NCI-H1436 treated with DMSO at 0.1 percent for 48 hours (cell line): ENCODE measurements at places on chromosomes 2 and 18.
A peak's percentile ranks its signal among the peaks of the same experiment; 100 is the strongest.

DNA sequence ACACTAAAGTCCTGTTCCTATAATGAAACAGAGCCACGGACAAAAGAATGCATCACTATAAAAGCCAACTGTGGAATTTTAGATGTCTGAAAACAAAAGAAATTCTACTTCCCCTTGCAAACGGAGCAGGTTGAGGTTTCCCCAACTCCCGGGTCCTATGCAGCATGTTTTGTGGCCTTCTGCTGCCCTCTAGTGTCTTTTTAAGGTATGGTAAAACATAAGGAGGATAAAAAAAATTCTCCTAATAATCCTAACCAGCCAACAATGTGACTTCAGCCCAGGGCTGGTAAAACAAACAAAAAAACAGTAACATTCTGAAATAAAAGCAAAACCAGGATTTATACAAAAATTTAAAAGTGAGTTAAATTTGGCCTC is 539.5 kb downstream of the NRXN1 start:
- DNase-seq, result no peak

- no peak for DNase-seq
Observed at GRCh38 chr2:33441235-33441810, 35.1 kb upstream of the RASGRP3 start.

- no peak for DNase-seq
Observed at GRCh38 chr2:236557306-236558030, 12.2 kb upstream of the ACKR3 start.

DNA sequence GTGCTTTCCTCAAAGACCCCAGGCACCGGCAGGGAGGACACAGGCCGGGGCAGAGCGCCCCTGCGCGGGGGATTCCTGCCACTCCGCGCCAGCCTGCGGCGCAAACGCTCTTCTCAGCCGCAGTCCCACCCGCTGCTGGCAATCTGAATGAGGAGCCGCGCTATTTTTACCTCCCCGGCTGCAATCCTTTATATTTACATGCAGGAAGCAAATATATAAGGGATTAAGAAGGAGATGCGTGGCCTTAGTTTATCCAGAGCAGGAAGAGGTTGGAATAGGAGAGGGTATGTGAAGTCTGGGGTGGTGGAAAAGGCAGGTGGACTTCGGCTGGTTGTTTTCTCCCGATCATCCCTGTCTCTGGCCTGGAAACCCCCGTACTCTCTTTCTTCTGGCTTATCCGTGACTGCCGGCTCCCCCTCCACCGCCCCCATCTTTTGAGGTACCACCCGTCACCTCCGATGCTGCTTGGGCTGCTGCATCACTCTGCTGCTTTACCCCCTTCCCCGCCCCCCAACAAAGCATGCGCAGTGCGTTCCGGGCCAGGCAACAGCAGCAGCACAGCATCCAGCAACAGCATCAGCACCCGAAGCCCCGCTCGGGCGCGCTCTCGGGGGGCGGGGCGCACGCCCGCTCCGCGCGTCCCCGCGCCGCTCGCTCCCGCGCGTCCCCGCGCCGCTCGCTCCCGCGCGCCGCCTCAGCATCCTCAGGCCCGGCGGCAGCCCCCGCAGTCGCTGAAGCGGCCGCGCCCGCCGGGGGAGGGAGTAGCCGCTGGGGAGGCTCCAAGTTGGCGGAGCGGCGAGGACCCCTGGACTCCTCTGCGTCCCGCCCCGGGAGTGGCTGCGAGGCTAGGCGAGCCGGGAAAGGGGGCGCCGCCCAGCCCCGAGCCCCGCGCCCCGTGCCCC is at the start of gene ADAM23:
Gene ADAM23 (plus strand): TSS at position 700 of the 902 bp plus-strand sequence. CDS start 335 bp downstream, outside the sequence.
- peak; percentile 39 for DNase-seq

DNA sequence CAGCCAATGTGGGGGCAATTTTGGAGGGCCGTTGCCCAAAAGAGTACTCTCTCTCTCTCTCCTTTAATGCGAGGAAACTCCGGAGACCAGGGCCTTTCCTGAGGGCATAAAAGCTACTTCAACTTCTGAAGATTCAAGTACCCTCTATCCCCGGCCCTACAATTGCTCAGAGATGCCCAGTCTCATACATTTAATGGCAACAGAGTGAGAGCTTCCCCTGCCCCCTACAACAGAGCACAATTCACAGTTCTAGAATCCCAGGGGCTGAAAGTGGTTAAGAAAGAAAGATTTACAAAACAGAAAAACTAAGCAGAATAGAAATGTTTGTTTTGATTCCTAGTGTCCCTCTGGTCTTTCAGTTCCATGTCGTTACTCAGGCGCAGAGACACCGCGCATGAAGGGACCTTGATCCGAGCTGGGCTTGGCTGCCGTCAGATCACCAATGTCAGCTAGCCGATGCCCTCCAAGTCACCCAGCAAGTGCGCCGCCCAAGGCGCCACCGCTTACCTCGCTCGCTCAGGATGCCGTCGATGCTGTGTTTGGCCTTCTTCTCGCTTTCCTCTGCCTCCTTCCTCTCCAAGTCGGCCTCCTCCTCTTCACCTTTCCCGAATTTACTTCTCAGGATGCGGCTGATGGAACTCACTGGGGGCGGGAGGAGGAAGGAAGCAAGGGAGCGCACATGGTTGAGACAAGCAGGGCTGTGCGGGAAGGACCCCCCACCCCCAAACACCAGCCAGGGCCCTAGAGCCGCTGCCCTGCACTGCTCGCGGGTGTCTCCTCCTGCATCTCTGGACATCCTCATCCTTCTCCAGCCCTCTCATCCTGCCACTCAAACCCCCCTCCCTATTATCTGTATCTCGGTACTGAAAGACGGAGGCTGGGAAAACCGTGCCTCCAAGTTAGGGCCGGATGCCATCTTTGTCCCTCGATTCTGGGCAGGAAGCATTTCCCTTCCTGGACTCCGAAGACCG is 4.9 kb downstream of the PAX3 start:
- DNase-seq, result no peak

DNA sequence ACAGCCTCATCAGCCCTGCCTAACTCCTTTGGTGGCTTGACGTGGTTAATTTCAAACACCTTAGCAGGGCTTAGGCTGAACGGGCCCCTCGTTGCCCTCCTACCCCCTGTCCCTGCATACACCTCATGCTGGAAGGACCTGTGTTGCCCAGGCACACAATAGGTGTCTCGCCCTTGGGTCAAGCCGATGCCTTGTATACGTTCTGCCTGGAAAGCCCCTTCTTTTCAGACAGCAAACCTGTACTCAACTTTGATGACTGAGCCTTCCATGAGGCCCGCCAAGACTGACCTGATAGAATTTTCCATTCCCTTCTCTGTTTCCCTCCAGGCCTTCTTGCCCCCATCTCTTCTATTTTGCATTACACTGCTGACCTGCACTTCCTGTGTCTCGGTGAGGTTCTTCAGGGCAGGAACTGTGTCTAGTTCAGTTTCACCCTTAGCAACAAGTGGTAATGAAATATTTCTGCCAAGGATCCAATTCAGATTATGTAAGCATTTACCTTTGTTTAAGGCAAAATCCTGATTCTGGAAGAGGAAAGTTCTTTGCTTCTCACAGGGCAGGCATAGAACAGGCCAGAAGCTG is 7.9 kb downstream of the GREB1 start:
- no peak for DNase-seq

DNA sequence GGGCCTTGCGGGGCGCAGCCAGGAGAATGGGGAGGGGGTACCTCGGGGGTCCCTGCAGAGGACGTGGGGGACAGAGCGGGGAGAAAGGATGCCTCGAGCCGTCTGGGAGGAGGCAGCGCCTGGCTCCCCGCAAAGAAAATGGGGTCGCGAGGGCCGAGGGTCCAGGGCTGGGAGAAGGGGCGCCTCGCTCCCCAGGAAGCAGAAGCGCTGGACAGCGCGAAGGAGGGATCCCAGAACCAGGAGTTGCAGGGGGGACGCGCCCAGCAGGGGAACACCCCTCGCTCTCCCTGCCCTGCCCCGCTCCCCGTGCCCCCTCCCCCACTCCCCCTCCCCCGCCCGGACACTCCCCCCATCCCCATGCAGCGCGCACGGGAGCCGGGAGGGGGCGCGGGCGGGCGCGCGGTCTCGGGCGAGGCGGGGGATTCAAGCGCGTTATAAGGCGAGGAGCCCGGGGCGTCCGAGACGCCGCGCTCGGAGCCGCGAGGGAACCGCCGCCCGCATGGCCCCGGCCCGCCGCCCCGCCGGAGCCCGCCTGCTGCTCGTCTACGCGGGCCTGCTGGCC is at the start of gene ERFE:
Gene ERFE (plus strand): TSS at position 462 of the 562 bp plus-strand sequence. CDS start 38 bp downstream, at position 500.
- no peak for DNase-seq

DNA sequence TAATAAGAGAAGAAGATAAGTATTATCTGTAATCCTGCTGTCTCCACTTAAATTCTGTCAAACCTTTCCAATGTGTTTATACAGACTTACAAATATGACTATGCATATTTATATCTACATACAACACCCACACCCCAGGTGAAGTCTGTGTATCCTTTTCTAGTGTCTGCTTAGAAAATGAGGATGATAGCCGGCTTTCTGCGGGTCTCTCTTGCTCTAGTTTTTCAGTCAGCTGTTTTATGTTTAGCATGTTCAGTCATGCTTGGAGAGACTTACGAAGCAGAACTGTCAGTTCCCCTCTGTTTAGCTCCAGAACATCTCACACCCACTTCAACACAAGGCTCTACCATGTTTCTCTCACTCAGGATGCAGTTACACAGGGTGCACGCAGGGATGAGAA is 137.3 kb upstream of the NFATC1 start:
- no peak for DNase-seq

- no peak for DNase-seq
Observed at GRCh38 chr2:210099940-210100339, 71.3 kb downstream of the KANSL1L start.

DNA sequence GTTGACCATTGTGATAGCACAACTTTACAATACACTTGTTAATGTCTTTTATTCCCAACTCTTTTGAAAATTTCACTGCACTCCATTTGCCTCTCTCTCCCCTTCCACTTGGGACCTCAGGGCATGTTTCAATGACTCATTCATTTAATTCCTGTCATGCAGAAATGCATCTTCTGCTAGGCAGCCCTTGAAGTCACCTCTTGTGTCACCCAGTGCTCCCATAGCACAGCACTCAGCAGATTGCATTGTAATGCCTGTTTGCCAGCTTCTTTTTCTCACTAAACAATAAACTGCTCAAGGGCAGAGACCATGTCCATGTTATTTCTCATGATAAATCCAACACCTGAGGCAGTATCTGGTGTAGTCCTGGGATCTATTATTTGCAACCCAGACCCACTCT is 85.9 kb upstream of the ACSL3 start:
- no peak for DNase-seq

DNA sequence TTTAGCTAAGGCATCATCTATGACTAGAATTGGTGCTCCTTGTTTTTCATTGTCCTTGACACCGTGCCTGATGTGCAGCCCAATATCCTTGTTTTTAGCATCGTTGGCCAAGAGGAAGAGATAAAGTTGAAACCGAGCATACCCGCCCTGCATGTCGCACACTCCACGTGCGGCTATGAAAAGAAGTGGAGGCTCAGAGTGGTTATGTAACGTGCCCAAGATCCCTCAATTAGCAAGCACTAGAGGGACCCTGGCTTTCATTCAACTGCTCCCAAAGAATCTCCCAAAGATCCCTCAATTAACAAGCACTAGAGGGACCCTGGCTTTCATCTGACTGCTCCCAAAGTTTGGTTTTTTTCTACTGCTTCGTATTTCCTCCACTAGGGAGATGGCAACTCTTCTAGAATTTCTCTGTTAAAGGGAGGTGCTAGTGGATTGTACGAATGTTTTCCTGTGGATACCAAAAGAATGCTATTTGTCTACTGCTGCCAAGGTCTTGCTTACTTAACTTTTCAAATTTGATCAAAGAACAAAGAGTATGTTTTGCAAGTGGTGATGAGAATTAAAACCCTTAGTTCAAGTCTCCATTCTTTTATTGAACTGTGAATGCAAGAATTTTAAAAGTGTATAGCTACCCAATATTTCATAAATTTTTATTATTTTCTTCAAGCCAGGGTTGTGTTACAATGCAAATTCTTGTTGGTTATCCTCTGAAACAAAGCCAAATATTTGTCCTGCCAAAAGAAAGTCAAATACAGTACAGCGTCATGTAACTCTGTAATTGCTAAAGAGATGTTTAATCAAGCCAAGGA is 92.1 kb downstream of the AOX1 start:
- no peak for DNase-seq

GRCh38 chr2:10522726-10523405 is 74.7 kb upstream of the ODC1 start:
- DNase-seq, result no peak

- no peak for DNase-seq
Observed at GRCh38 chr18:56413862-56414261, 224.5 kb downstream of the TXNL1 start.

- DNase-seq, result no peak
Observed at GRCh38 chr2:68245066-68245465, 7.3 kb downstream of the PPP3R1 start.

DNA sequence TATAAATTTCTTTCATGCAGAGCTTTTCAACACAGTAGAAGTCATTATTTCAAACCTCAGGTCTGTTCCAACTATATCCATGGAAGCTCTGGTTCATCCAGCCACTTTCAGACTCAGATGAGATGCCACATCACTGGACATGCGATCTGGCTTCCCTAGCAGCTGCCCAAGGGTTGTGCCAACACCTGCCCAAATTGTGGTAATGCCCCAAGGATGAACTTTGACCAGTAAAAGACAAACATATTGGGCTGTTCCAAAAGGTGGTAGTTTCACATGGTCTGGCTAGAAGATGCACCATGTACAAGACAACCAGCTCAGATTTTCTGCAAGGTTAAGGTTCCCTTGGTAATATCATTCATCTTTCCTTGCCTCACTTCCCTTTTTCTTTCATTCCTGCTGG is 101.9 kb downstream of the THADA start:
- DNase-seq, result no peak

DNA sequence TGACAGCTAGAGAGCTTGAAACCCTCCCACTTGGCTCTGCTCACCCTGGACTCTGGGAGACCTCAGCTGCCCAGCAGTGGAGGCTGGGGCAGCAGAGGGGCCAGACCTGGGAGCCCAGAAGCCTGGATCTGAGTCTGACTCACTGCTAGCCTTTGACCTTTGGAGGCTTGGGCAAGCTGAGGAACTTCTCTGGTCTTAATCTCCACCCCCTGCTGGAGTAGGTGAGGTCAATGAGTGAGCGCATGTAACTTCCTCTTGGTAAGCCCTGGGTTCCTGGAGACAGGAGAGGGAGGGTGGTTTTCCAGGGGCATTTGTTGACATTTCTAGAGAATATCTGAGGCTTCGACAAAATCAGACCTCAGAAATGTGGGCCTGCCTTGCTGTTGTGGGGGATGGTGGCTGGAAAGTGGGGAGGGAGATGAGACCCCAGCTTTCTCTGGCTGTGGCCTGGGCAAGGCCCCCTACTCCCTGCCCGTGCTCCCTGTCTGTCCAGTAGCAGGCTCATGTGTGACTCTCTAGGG is 73.0 kb upstream of the YWHAQ start:
- DNase-seq, result no peak
